ENCODE measurements at places on chromosomes 6 and 20.

- no peak for DNase-seq
These were observed 206.8 kb downstream of the TINAG start for GRCh38 chr6:54515013-54515412.

DNA sequence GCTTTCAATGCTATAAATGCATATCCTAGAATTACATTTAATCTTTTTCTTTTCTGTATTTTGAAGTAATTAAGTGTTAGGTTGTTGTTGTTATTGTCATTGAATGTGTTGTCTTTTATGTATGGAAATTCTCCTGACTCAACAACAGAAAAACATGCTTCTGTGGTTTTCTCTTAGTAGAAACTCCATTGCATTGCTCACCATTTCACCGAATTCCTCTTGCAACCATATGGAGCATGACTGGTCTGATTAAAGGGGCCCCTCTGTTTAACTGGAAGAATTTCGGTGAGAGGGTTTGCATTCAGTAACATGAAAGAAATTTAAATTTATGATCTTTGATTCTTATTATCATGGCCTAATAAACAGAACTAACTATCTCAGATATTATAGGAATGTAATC is 454.3 kb upstream of the JARID2 start:
- no peak for DNase-seq

DNA sequence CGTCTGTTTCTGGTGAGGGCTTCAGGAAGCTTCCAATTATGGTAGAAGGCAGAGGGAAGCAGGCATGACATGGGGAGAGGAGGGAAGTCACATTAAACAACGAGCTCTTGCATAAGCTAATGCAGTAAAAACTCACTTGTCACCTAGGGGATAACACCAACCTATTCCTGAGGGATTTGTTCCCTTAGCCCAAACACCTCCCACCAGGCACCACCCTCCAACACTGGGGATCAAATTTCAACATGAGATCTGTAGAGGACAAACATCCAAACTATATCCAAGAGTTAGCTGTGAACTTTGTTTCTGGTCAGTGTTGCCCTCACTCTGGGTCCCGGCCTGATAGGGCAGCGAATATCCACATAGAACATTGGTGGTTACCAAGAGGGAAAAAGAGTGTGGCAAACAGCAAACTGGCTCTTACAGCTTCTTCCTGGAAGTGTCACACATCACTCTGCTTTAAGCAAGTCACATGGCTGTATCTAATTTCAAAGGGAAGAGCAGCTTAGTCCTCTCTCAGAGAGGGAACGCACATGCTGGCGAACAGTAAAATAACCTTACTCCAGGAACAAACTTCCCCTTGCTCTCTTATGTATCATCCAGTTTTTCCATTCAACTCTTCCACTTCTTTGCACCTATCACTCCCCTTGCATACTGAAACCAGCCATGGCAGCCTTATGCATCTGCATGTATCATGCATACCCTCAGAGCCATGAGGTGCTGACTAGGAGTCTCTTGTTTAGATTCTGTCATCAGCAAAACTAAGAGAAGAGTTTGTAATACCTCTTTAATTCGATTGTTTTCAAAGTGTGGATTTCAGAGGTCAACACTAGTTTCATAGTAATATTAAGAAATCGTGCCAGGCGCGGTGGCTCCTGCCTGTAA is 4.8 kb upstream of the MOCS1 start:
- DNase-seq = no peak

DNA sequence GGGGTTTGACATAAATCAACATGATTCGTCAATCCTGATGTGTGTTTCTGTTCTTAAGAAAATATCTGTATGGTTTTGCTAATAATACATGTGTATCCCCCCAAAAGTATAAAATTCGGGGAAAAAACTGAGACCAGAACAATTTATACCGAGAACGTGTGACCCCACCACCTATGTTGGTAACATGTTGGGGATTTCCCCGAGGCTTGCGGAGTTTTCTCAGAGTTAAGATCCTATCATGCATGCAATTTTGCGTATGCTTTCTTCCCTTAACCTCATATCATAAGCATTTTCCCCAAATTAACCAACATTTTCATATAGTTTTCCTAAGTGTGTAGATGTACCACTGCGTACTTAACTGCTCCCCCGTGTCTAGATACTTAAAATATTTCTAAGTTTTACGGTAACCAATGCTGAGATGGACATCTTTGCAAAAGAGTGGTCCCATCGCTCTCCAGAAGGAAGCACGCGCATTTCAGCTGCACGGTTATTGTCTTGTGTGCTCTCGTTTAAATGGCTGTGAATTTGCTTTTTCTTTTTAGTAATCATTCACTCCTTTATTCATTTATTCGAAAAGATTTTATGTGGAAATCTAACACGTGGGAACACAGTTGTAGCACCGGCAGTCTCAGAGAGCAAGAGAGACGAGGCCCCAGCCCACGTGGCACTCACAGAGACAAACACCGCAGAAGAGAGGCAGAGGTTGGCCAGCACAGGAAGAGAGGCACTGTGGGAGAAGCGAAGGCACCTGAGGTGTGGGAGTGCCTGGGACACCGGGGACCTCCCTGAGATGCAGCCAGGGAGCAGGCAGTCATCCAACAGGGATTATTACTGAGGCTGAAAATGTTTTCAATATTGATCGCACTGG is 13.2 kb upstream of the IRF4 start:
- DNase-seq = no peak

GRCh38 chr20:22775671-22776139 is 191.3 kb upstream of the FOXA2 start:
- no peak for DNase-seq

DNA sequence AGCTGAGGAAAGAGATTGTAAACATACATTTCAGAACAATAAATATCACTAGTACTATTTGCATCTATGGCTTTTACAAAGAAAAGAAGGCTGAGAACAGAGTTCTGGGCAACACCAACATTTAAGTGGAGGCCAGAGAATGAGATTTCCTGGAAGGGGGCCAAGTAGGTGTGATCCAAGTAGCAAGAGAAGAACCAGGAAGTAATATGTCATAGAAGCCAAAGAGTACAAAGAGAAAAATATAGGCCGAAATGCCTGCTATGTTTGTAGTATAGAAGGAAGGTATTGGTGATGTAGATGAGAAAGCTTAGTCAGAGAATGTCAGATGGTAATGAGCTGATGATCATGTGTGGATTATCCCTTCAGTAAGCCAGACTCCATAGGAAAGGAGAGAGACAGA is 94.5 kb downstream of the PERP start:
- no peak for DNase-seq

DNA sequence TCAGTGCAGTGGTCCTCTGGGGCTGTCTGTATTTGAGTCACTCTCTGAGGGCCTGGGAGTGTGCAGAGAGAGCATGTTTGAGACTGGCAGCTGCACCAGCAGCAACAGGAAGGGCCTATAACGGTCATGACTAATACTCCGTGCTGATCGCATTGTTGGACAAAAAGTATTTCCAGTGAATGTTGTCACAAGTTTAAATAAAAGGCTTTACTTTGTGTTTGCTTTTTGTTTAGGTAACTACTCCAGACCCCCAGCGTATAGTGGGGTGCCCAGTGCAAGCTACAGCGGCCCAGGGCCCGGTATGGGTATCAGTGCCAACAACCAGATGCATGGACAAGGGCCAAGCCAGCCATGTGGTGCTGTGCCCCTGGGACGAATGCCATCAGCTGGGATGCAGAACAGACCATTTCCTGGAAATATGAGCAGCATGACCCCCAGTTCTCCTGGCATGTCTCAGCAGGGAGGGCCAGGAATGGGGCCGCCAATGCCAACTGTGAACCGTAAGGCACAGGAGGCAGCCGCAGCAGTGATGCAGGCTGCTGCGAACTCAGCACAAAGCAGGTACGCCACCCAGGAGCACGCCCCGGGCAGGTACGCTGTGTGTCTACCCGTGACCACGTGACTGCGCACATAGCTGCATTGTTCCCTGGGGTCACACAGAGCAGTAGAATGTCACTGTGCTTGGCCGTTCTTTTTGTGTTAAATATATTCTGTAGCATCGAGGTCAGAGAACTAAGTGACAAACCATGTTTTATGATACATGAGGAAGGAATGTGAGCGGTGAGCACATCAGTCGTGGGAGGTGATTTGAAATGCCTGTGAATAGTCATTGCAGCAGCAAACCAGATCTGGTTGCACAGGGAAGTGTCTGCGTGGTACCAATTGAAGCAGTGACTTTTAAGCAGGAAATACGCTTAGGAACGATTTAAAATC is 174.7 kb downstream of the TMEM242 start:
- no peak for DNase-seq

DNA sequence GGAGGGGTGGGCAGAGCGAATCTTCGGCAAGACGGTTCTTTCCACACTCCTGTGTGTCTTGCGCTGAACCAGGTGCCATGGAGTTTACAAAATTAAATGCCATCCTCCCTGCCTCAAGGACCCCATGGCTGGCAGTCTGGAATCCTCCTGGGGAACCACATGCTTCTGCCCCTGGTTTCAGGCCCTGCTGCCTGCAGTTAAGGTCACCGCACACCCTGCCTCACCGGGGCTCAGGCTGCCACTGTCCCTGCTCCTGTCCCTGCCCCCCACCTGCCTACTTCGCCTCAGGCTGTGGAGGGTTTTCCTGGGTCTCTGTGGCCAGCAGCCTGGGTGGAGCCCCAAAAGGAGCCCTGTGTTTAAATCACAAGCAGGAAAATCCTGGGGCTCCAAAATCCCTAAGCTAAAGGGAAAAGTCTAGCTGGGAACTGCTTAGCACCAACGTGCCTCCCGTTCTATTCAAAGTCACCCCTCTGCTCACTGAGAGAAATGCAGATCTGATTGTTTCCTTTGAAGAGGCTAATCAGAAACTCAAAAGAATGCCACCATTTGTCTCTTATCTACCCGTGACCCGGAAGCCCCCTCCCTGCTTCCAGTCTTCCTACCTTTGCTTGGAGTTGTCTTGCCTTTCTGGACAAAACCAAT is 10.6 kb upstream of the TTLL2 start:
- no peak for DNase-seq

GRCh38 chr6:148799647-148800046 is 52.8 kb downstream of the UST start:
- no peak for DNase-seq

GRCh38 chr6:15427331-15428070 is 181.6 kb downstream of the JARID2 start:
- DNase-seq = no peak

DNA sequence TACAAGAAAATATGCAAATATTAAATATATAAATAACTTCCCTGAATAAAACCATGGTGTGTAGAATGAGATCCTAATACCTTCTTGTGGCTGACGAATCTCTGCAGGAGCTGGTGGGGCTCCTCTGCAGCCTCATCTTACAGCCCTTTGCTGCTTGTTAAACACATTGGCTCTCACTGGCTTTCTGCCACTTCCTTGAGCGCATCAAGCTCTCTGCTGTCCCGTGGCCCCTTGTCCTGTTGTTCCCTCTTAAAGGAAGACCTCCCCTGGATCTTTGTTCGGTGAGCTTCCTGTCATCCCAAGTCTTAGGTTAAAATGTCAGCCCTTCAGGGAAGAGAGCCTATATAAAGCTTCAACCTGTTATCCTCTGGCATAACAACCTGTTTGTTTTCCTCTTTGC is 519.6 kb downstream of the DOK5 start:
- DNase-seq = no peak

DNA sequence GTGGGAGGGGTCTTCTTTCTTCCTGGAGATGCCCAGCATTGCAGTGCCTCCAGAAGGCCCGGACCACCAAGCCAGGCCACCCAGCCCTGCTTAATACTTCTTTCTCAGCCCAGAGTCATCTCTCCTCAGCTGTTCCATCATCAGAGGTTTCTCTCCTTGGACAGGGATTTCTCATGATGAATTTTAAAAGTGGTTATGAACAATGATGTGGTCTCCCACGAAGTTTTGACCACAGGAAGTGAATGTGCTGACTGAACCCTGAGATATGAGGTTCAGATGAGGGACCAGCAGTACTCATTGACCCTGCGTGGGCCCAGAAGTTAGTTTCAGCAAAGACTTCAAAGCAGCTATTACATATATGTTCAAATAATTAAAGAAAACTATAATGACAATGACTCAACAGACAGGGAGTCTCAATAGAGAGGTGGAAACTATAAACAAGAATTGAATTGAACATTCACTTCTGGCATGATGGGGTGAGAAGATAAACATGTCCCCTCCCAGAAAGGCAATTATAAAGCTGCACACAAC is 114.5 kb upstream of the SLC22A16 start:
- DNase-seq = peak; percentile 9

- no peak for DNase-seq
These were observed 2.2 kb downstream of the BICRAL start for GRCh38 chr6:42783876-42784642.

GRCh38 chr6:139439349-139439748 is 64.9 kb upstream of the CITED2 start:
- no peak for DNase-seq

DNA sequence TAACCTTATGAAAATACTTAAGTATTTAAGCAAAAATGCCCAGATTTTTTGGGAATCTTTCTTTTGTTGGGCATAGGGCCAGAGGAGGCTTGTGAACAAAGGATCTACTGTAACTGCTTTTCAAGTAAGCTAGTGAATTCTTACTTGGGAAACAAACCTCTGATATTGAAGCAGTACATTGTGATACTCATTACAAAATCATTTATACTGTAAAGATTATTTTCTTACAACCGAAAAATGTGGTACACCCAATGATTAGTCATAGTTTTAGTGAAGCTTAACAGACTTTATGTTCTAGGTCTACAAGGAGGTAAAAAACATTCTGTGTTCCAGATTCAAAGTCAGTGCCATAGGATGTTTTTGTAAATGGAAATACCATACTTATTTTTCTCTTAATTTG is 272.9 kb upstream of the KCNQ5 start:
- DNase-seq = no peak

- DNase-seq = no peak
These were observed 4.0 kb upstream of the OSBPL2 start for GRCh38 chr20:62234339-62234738.

- DNase-seq = no peak
These were observed 11.7 kb upstream of the SPO11 start for GRCh38 chr20:57317789-57318371.

DNA sequence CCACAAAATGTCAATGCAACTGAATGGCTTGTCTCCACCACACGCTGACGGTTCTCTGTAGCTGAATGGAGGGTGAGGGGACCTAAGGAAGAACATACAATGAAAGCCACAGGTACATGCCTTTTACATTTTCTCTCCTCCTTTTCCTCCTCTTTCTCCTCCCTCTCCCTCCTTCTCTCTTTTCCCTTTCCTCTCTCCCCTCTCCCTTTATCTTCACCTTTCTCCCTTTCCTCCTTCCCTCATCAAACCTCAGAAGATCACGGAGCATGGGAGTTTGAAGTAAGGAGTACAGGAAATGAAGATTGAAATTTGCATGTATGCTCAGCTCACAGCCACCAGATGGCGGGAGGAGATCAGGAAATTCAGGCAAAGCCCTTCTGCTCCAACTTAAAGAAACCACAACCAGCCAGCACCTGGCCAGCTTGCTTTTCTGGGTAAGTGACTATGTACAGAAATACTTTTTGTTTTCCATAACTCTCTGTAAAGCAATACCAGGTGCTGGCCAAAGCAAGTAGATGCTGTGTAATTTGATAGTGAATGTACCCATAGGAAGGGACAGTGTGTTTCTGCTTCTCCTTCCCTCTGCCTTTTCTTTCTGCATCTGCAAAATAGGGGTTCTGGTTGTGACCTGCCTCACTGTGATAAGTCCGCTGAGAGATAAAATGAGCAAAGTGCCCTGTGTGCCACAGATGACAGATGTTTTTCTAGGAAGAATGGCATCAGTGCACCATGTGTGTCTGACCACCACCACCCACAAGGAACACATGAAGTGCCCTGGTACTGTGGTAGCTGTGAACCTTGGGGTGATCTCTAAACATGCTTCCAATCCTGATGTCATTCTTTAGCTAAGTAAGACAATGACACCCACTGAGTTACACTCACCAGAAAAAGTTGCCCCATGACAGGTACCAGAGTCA is 18.6 kb upstream of the FOXO3 start:
- peak; percentile 42 for DNase-seq
